Endodermal cell (in vitro differentiated cells): ENCODE measurements at places on chromosomes 4 and X.

DNA sequence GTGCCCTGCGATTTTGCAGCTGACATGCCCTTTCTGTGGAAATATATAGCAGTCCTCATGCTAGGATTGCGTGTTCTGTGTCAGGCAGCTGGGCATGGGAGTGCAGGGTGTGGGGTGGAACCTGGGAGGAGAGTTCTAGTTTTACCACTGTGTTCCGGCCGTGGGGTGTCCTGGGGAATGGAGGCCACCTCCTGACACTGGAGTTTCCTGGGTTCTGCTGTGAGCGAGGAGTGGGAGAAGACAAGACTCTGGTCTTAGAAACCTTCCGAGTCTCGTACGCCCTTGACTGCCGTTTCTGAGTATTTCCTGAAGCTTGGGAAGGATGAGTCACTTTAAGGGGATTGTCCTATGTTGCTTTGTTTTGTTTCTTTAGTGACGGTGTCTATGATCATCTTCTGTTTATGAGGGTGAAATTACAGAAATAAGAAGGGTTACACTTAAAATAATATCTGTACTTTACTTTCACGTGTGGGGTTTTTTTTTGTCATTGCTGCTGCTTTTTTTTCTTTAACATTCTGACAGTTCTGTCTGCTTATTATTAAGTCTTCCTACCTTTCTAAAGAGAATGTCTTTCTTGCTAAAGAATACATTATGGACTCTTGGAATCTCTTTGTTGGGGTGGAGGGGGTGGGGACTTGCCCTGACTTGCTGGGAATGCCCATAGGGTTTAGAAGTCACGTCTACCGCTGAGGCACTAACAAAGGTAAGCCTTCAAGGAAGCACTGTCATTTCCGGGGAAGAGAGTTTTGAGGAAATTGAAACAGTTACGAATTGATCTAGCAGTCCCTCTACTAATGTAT is 19.1 kb downstream of the CD99 start:
- DNase-seq: peak; percentile 61
- peaks cover 35% of the 10 kb centered on the region for H3K36me3 ChIP-seq
- peaks cover 14% of the 10 kb centered on the region for H3K4me1 ChIP-seq

DNA sequence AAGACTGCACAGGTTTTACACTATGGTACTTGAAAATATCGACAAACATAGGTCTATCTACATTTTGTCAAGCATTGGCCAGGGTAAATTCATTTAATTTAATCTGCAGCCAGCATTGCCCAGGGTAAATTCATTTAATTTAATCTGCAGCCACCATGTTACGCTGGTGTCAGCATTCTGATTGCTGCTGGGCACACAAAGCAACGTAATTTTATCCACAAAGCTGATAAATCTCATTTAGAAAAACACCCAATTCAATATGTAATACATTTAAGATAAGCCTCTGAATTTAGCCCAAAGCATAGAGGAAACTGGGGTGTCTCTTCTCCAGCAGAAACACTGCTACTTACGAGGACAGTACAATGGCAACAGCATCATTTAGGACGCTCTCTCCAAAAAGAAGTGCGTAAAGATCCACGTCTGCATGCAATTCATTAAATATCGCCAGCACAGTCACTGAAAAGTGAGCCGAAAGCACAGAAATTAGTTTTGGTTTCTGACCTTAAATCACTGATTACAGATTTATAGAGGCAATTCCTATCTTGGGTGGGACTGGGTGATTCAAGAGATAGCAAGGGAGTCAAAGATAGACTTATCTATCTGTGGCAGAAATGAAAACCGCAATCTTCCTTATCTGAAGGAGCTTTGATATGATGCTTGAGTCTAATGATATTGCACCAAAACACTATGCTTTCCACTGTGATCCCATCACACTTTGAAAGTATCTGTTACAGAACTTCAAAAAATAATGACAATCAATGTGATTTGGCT is 88.8 kb downstream of the CHST7 start:
- H3K36me3 ChIP-seq: peaks cover 3% of the 10 kb centered on the region
- no peak overlapping the region for H3K4me3 ChIP-seq
- no peaks in the 10 kb centered on the region for H3K4me1 ChIP-seq
- DNase-seq: no peak
- no peaks in the 10 kb centered on the region for H3K27me3 ChIP-seq

DNA sequence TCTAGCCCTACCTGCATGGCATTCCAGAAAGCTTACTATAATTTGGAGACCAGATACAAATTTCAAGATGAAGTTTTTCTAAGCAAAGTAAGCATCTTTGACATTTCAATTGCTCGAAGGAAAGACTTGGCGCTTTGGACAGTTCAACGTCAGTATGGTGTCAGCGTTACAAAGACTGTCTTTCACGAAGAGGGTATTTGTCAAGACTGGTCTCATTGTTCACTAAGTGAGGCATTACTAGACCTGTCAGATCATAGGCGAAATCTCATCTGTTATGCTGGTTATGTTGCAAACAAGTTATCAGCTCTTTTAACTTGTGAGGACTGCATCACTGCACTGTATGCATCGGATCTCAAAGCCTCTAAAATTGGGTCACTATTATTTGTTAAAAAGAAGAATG is 17.6 kb downstream of the THAP9 start:
- no peaks in the 10 kb centered on the region for H3K4me1 ChIP-seq
- no peak overlapping the region for H3K4me3 ChIP-seq
- H3K27me3 ChIP-seq: no peaks in the 10 kb centered on the region
- H3K27ac ChIP-seq: no peak overlapping the region

DNA sequence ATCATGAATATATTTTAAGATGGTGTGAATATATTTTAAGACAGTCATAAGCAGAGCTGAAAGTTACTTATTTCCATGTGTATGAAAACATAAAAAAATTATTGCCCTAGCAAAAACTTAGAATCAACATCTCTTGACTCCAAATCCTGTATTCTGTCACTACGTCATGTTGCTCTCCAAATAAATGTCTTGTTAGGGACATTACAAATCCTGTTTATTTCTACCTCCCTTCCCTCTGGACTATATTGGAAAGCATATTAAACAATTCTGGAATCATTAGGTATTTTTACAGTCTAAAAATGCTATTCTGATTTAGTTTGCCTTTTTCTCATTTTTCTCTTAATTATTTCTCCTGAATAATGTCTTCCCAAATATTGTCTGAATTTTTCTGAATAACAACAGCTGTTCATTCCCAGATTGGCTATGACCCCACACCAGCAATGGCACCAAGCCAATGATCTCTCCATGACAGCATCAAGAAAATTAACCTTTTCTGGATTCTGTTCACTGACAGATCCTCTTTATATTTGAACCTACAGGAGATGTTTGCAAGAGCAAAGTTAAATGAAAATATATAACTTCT is 523.1 kb downstream of the IQCM start:
- DNase-seq: no peak
- H3K27me3 ChIP-seq: no peaks in the 10 kb centered on the region
- H3K4me1 ChIP-seq: no peaks in the 10 kb centered on the region
- no peak overlapping the region for H3K4me3 ChIP-seq

DNA sequence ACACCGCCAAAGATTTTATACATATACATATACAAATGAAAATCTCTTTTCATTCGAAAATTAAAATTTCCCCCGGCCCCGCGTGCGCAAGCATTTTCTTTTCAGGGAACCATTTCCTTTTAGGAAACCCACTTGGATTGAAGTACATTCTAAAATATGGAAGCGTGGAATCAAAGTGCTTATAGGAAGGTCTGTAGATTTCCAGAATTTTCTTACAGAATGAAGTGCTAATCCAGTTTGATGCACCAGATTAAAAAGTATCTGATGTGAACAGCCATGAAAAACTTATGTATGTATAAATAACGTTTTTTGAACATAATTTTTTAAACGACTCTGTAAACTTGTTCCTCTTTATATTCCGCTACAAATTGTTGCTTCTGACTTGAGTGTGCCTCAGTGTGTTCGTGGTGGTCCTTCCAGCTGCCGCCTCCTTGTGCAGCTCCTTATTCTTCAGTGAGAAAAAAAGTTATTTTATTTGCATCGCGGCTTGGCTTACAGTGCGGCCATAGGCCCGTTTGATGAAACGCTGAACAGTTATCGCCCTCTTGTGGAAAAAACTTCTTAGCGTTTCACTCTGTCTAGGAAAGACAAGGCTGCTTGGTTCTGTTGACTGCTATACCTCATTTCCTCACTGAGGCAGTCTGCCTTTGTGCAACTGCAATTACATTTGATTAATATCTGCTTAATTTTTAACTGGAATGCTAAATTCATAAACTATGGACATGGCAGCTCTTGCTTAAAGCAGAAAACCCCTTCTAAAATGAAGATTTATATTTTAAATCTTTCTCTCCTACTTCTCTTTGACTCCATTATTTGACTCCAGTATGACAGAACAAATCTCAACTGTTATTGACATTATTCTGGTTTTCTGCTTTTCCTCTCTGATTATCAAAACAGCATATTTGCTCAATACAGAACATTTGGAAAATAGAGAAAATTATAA is 4.7 kb upstream of the NKX6-1 start:
- H3K4me1 ChIP-seq: peaks cover 5% of the 10 kb centered on the region
- H3K36me3 ChIP-seq: no peaks in the 10 kb centered on the region
- H3K27ac ChIP-seq: no peak overlapping the region

GRCh38 chr4:38728631-38729141 is 54.1 kb downstream of the TLR10 start:
- no peaks in the 10 kb centered on the region for H3K27me3 ChIP-seq
- peaks cover 2% of the 10 kb centered on the region for H3K4me1 ChIP-seq
- H3K4me3 ChIP-seq: no peak overlapping the region

DNA sequence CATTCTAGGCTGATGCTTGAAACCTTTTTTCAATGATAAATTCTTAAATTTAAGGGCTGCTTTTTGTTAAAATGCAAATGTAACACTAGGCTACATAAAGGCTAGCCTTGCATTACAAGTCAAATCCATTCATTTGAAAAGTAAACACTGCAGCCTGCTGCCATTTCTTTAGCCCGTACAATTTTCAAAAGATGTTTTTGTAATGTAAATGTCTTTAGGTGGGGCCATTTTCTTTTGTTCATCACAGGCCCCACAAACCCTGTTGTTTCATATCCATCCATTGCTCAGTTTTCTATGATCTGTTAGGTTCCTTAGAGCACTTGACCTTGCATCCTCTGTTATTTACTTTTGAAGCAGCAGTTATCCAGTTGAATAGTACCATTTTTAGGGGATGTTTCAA is 296.2 kb upstream of the AMOT start:
- H3K4me3 ChIP-seq: no peak overlapping the region
- H3K4me1 ChIP-seq: no peaks in the 10 kb centered on the region
- DNase-seq: no peak
- H3K27me3 ChIP-seq: no peaks in the 10 kb centered on the region

- H3K27ac ChIP-seq: no peak overlapping the region
- H3K36me3 ChIP-seq: peaks cover 15% of the 10 kb centered on the region
- no peak overlapping the region for H3K4me3 ChIP-seq
- no peaks in the 10 kb centered on the region for H3K27me3 ChIP-seq
Observed at GRCh38 chr4:139854668-139855403, 189.2 kb downstream of the MGST2 start.

GRCh38 chr4:155609455-155610059 is 57.1 kb upstream of the GUCY1A1 start:
- H3K36me3 ChIP-seq: no peaks in the 10 kb centered on the region
- H3K4me3 ChIP-seq: no peak overlapping the region
- H3K27me3 ChIP-seq: no peaks in the 10 kb centered on the region

DNA sequence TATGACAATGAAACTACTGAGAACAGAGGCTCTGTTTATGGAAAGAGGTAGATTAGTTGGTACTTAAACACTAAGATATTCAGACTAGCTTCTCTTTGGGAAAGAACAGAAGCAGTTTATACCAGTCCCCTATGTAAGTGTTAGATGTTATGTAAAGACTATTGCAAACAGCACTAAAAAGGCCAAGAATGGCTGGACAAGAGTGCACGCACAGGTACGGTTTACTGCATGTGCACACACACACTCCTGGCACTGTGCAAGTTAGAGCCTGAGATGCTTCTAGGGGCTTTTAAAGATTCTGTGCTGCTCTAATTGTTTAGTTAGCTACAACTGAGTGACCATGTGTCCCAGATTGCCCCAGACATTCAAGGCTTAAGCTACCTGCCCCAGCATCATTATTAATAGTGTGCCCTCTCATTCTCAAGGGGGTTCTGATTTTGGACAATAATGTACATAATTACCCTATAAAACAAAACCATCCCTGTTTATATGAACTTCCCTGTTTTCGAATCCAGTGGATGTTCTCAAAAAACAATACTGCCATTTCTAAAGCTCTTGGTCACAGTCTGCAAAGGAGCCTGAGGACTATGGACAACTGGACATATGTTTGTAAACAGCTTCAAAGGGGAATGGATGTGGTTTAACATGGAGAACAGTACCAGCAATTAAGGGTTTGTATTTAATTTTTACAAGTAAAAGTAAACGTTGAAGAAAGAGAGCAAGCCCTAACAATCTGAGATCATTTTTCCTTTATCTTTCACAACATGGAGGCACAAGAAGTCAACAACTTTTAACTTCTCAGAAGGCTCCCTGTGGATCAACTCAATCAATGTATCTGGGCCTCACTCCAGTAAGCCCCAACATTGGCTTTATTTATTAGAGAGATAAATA is 2.0 kb downstream of the SETD7 start:
- no peaks in the 10 kb centered on the region for H3K36me3 ChIP-seq
- H3K27ac ChIP-seq: no peak overlapping the region
- H3K4me3 ChIP-seq: peak overlapping the region; percentile 89
- H3K27me3 ChIP-seq: peaks cover 20% of the 10 kb centered on the region
- DNase-seq: no peak
- peaks cover 24% of the 10 kb centered on the region for H3K4me1 ChIP-seq

DNA sequence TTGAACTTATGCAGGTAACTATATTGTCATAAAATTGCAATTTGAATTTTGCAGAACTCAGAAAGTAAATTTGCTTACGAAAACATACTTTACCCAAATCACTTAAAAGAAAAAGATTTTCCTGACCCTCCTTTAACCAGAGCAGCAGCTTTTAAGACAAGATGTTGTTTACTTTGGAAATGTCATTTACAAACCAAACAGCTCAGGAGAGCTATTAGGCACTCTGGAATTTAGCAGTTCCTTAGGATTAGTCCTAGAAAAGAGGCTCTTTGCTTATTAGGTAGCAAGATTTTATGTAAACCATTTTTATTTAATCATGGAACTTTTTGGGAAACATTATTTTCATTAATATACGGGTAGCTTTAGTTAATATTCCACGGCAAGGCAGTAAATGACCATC is 765.7 kb upstream of the POU3F4 start:
- H3K27ac ChIP-seq: no peak overlapping the region
- no peak for DNase-seq
- H3K36me3 ChIP-seq: no peaks in the 10 kb centered on the region
- no peak overlapping the region for H3K4me3 ChIP-seq
- H3K4me1 ChIP-seq: peaks cover 5% of the 10 kb centered on the region

- no peak overlapping the region for H3K27ac ChIP-seq
- DNase-seq: no peak
Observed at GRCh38 chr4:99979872-99980271, 29.8 kb upstream of the H2AZ1 start.

GRCh38 chr4:182091128-182091527 is 152.1 kb upstream of the TENM3 start:
- peaks cover 11% of the 10 kb centered on the region for H3K4me1 ChIP-seq
- H3K4me3 ChIP-seq: no peak overlapping the region
- H3K27me3 ChIP-seq: no peaks in the 10 kb centered on the region
- H3K27ac ChIP-seq: no peak overlapping the region
- H3K36me3 ChIP-seq: no peaks in the 10 kb centered on the region
- no peak for DNase-seq
